Activated T-cell treated with anti-CD3 and anti-CD28 coated beads for 4 hours (primary cell): ENCODE measurements at places on chromosomes 7 and 10.
A peak's percentile ranks its signal among the peaks of the same experiment; 100 is the strongest.

DNA sequence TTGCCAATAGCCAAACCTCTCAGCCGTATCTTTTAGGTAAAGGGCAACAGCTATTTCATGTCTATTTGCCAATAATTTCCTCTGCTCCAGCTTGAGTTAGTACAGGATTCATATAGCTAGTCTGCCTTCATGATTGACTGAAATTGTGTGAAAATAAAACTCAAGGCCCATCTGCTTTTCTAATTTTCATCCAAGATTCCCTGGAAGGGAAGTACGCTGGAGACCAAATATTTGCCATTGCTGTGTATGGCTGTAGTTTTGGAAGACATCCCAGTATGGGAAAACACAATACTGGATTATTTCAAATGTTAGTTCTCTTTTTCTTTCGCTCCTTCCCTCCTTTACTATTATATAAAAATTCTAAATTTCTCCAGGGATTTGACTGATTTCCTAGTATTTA is 652.4 kb downstream of the CNTNAP2 start:
- DNase-seq, result no peak

GRCh38 chr7:23106057-23106822 is 655 bp downstream of the KLHL7 start:
- DNase-seq, result peak; percentile 23

GRCh38 chr10:1324903-1325302 is 268.7 kb downstream of the WDR37 start:
- DNase-seq, result no peak

DNA sequence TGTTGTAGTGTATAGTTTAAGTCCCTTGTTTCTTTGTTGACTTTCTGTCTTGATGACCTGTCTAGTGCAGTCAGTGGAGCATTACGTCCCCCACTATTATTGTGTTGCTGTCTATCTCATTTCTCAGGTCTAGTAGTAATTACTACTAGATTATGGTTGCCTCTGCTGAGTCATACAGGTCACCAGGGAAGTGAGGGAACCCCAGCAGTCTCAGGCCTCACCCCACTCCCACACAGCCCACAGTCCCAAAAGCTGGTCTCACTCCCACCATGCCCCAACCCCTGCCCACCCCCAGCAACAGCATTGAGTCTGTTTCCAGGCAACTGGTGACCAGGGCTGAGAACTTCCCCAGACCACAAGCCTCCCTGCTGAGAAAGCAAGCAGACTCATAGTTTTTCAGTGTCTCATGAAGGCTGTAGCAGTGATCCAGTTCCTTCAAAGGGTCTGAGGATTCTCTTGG is 88.0 kb downstream of the PLXDC2 start:
- no peak for DNase-seq

GRCh38 chr10:72567889-72568640 is 57.8 kb downstream of the MICU1 start:
- no peak for DNase-seq

DNA sequence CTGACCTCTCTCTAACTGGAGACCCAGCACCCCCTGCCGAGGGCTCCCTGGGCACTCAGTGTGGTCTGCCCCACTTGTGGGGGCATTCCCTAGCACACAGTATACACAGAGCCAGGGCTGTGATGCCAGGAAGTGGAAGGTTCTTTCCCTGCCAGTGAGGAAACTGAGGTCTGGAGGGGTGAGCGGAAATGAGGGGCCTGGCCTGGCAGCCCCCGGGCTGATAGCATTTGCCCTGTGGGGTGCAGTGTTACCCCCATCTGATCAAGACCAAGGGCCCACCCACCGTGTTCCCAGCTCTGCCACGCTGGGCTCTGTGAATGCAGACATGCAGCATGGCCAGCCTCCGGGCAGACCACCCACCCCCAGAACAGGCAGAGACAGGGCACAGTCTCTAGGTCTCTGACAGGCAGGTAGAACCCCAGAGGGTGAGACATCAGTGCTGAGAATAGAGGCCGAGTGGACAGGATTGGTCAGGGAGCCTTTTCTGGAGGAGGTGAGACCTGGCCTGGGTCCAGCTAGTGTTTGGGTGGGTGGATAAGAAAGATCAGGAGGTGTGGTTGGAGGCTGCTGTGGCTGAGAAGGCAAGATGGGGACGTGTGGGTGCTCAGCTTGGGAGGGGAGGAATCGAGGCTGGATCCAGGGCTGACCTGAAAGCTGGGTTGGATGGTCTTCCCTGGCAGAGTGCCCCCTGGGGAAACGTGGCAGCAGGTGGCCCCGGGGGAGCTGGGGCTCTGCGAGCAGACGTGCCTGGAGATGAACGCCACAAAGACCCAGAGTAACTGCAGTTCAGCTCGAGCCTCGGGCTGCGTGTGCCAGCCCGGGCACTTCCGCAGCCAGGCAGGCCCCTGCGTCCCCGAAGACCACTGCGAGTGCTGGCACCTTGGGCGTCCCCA is 10.8 kb upstream of the ZNF862 start:
- DNase-seq, result no peak

- no peak for DNase-seq
Measured at GRCh38 chr7:103991406-103991805, 1.9 kb upstream of the RELN start.

- no peak for DNase-seq
Measured at GRCh38 chr10:106577266-106577665, 587.2 kb downstream of the SORCS1 start.

- no peak for DNase-seq
Measured at GRCh38 chr10:24973163-24973562, 20.8 kb upstream of the PRTFDC1 start.

DNA sequence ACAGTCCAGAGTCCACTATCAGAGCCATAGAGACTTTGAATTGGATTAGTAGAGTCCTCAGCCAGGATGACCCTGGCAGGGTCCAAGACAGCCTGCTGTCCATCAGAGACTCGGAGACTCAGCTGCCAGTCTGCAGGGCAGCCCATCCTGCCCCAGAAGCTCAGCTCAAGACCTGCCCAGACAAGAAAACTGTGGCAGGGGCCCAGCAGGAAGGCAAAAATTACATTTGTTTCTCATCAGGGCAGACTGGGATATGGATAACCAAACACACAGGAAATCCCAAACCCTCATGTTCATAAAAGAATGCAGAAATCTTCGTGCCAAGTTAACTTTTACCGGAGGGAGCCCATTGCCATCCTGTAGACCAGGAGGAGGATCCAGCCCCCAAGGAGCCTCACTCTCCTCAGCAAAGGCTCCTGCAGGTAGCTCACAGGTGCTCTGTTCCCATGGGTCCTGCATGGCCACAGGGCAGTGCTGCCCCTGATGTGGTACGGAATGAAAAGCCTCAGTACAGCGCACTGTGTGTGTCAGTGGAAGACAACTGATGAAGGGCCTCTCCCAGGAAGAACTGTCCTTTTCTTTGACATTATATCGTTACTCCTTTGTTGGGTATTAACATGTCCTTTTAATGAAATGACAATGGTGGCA is 222.2 kb downstream of the KCNMA1 start:
- no peak for DNase-seq

- no peak for DNase-seq
Measured at GRCh38 chr7:43385856-43386255, 197.1 kb upstream of the STK17A start.

GRCh38 chr7:17301471-17302456 is 3.3 kb downstream of the AHR start:
- DNase-seq, result peak; percentile 44

- no peak for DNase-seq
Measured at GRCh38 chr10:64537928-64538327, 1016.7 kb downstream of the REEP3 start.

DNA sequence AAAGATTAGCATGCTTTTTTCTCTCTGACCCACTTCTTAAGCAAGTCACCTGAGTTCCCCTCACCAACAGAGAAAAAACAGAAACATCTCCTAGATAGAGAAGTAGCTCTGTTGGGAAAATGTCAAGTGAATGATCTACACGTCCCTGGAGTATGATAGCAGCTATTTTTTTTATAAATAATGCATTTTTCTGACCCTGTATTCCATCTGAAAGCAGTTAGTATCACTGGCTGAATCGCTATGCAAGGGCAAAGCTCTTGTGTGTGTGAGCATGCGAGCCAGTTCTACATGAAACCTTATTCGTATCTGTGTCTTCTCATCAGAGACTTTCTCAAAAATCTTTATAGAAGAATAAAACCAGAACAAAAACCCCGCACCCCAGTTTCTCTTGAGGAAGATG is 8.2 kb downstream of the ANKMY2 start:
- DNase-seq, result no peak

- DNase-seq, result no peak
Measured at GRCh38 chr7:110988890-110989501, 101.9 kb upstream of the LRRN3 start.

- no peak for DNase-seq
Measured at GRCh38 chr10:48500771-48501170, 104.1 kb downstream of the ARHGAP22 start.

GRCh38 chr10:96789571-96790108 is 42.5 kb upstream of the LCOR start:
- no peak for DNase-seq

GRCh38 chr7:132751244-132751647 is 175.0 kb upstream of the PLXNA4 start:
- no peak for DNase-seq

DNA sequence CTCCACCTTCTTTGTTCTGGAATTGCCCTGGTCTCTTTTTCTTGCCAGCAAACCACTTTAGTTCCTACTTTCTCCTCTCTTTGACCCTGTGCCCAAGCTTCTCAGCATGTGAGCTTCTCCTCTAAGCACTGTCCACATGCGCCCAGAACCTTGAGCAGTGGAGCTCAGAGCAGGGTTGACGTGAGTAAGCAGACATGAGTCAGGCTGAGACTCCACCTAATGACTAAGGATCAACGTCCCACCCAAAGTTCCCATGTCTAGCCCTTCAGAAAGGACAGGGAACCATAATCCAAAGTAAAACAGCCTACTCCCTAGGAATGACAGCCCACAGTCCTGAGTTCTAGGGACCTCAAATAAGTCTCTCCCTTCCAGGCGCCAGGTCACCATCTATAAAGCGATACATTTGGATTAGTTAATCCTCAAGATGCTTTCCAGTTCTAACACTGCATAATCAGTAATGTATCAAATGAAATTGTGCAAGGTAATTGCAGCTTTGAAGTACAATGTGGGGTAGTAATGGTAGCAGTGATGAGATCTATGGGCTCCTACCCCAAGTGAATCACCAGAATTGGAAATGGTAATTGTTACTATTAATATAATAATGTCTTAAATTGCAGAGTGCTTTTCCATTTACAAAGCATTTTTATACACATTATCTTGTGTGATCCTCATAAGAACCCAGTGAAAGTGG is 44.5 kb downstream of the KCNMA1 start:
- DNase-seq, result no peak

DNA sequence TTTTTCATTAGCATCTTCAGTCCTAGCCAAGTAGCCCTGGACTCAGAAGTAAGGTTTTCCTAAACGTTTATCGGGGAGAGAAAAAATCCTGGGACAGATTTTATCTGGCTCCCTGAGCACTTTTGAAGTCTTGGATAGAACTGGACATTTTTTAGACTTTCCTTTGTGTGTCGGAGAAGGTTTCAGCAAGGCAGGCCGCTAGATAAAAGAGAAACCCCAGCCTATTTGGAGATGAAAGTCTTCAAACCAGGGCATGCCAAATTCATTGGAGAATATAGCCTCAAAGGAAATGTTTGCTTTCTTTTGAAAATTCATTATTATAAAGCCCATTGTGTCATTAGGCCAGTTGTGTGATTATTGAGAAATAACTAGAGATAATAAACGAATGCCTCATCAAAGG is 228.1 kb downstream of the BAMBI start:
- no peak for DNase-seq

DNA sequence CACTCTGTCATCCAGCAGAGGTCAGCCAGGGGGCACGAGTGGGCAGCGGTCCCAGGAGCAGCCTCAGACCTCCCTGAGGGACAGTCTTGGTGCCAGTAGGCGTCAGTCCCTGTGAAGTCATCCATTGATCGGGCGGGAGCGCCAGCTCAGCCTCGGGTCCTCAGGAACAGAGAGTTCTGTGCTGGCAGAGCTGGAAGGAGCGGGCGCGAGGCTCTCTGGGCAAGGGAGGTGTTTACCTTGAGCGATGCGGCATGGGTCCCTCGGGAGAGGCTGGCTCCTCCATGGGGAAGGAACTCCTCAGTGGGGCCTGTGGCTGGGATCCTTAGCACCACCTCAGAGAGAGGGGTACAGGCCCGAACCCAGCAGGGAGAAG is 101.1 kb upstream of the PPIF start:
- no peak for DNase-seq

- peak; percentile 33 for DNase-seq
Measured at GRCh38 chr7:111090846-111091245, at the start of gene LRRN3. TSS of gene LRRN3 (plus strand) at chr7:111091127. CDS start at chr7:111122773, 31,646 bp downstream.

DNA sequence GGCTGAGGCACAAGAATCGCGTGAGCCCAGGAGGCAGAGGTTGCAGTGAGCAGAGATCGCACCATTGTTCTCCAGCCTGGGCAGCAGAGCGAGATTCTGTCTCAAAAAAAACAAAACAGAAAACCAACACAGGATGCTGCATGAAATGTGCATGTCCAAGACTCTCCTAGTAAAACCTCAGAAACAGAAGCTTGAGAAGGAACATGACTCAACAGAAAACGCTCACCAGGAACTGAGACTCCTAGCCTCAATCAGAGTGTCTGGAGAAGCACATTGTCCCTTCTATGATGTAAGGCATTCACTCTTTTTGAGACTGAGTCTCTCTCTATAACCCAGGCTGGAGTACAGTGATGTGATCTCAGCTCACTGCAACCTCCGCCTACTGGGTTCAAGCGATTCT is 168.3 kb downstream of the MYOF start:
- no peak for DNase-seq

- no peak for DNase-seq
Measured at GRCh38 chr10:46236941-46237681, 49.7 kb upstream of the ANTXRL start.

DNA sequence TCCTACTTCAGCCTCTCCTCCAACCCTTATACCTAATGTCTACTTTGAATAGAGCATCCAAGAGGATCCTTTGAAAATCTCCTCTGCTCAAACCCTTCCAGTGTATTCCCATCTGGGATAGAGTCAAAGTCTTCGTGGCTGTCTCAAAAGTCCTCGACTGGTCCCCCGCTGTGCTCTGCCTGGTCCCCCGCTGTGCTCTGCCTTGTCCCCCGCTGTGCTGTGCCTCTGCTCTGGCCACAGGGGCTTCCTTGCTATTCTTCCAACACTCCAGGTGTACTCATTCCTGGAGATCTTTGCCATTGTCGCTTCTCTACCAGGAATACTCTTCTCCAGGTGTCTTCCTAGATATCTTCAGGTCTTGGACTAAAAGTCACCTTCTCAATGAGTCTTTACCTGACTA is 36.1 kb upstream of the COMMD3 start:
- DNase-seq, result no peak

DNA sequence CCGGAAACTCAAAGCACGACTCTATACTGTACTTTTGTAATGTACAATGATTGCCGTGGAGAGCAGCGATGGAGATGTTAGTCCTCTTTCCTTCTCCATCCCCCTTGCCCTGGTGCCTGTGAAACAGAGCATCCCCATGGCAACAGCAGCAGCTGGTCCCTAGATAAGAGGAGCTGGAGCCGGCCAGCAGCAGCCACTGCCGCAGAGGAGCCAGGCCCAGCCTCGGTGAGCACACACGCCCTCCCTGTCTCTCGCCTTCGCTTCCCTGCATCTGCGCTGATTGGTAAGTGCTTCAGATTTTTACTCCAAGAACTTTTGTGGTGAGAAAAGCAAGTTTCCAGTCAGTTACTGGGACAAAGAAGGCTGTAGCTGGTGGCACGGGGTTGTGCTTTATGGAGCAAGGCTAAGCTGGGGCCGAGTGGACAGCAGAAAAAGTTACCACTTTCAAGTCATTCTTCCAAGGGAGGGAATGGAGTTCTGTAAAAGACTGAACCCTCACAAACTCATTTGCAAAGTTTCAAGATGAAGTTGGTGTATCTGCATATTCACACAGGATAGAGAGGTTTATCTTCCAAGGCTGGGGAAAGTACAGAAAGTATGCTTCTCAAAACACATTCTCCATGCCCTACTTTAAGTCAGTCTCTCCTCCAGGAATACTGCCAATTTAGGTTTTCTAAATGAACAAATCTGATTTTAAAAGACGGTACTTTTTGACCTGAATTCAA is at the start of gene PPP1R17:
Gene PPP1R17, plus strand, starts transcription at position 192 of the 725 bp plus-strand sequence. CDS start 5,227 bp downstream, outside the sequence.
- DNase-seq, result no peak
